ENCODE measurements at places on chromosomes 12 and 14.

GRCh38 chr14:59439256-59439965 lies 25.8 kb downstream of the GPR135 start:
- DNase-seq, result no peak

GRCh38 chr14:77158882-77159255 lies 17.3 kb upstream of the ZDHHC22 start:
- DNase-seq, result no peak

DNA sequence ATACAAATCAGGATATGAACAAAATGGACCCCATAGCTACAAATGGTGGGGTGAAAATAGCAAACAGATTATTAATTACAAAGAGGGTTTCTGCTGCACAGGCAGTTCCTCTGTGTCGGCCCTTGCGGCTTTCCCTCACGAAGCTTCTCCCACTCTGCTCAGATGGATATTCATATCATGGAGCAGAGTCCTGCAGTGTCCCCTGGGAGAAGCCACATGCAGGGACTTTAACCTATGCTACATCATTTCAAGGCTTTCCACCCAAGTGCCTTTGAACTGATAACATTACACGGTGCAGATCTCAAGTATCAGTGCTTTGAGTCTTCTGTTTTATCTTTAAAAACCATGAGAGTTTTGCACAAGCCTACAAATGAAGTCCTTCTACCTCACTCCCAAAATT lies 229.1 kb downstream of the PPM1H start:
- no peak for DNase-seq

DNA sequence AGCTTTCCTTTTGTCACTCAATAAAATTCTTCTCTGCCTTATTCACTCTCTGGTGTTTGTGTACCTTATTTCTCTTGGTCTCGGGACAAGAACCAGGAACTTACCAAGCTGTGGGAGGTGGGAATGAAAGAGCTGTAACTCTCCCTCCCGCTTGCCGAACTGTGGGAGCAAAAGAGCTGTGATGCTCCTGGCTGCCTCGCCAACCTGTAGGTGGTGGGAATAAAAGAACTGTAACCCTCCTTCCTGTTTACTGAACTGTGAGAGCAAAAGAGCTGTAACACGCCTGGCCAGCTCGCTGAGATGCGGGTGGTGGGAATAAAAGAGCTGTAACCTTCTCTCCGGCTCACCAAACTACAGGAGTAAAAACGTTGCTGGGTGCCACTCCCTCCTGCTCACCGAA lies 314.1 kb upstream of the LRIG3 start:
- no peak for DNase-seq

DNA sequence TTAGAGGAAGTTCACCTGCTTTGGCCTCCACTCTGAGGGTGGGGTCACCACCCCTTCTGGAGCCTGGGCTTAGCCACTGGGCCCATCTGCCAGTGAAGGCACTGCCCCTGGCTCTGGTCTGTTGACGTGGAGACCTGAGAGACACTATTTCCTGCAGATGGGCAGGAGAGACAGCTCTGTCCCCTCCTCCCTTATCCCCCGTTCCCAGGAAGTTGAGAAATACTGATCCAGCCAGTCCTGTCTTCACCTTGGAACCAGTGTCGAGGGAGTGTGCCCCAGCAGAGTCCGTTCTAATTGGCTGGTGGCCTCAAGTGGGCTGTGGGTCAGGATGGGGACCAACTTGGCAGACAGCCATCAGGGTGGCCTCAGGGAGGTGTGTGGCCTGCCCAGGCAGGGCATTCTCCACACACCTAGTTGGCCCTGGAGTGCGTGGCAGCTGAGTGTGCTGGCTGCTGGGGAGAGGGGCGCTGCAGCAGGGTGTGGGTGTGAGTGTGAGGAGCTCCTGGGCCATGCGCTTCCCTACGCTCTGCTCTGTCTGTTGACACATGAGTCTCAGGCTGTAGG lies 25.4 kb downstream of the CLSTN3 start:
- DNase-seq, result no peak

DNA sequence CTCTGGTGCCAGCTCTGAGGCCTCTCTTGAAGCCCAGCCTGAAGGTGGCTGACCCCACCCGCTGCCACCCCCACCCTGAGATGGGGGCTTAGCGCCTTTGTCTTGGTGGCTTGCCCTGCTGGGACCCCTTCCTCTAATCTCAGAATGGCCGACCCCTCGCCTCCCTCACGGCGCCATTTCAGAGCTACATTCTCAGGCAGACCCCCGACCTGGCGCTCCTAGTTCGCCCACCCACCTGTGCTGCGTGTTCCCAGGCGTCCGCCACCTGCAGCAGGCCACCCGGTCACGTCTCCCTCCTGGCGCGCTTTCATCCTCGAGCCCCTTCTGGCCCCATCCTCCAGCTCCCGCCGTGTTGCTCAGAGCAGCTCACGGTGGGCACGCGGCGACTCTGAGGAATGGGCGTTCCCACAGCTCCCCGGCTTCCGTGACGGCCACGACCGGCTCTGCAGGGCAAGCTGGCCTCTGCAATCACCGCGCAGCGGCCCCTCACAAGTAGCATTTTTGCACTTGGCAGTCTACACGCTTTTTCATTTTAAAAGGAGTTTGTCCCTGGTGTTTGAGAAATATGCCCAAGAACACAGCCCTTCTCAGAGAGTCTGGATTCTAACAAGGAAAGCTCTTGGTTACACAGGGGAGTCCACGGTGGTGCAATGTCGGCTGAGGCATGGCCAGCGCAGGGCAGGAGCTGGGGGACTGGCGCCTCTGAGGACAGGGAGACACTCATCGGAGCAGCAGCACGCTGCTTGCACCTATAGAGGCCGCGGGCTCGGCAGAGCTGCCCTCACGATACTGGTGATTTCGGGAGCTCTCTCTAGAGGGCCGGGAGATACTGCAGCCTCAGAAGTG lies 105.7 kb upstream of the C14orf180 start:
- DNase-seq, result no peak

DNA sequence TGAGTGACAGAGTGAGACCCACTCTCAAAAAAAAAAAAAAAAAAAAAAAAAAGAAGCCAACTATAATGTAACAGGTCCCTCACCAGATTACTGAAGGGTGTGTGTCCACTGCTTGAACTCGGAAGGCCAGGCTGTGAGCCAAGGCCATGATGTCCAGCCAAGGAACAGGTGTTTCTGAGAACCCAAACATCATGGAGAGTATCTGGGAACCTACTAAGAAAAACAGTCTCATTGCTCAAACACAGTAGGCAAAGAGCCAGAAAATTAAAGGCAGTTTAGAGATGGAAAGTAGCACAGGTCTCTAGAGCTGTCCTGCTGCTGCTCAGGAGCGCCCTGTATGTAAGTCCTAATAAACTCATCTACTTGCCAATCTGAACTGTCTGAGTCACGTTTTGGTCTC lies 12.5 kb upstream of the MAP4K5 start:
- no peak for DNase-seq

DNA sequence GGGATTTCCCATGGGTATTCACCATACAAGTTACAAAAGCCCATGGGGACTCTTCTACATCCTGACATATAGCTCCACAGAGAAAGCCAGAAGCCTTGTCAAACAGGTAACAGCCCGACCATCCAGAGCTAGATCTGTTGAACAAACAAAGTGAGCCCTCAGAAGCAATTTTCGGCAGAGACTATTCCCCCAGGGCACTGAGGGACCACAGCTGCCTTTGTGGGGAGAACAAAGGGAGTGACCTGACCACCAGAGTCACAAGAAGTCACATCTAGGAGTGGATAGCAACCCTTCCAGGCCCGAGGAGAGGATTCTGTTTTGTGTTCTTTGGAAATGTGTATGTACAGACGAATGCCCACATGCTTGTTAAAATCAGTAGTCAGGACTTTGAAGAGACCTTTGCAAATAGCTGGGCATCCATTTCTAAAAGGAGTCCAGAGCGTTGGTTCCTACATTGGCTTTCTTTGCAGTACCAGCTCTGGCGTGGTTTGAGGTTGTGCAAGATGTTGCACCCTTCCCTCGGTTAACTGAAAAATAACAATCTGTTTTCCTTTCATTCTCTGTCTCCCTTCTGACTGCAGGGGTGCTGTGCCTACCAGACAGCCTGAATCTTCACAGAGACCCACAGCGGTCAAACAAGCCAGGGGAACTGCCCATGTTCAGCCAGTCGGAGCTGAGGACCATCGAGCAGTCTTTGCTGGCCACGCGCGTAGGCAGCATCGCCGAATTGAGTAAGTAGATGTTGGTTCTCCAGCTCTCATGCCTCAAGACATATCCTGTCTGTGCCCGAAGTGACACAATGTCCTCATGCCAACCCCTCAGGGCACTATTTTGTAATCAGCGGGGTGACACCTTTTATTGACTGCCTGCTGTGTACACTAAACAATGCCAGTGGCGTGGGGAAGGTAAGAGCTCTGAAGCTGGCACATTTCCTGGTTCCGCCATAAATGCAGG lies 165.4 kb upstream of the PWP1 start:
- DNase-seq, result no peak

DNA sequence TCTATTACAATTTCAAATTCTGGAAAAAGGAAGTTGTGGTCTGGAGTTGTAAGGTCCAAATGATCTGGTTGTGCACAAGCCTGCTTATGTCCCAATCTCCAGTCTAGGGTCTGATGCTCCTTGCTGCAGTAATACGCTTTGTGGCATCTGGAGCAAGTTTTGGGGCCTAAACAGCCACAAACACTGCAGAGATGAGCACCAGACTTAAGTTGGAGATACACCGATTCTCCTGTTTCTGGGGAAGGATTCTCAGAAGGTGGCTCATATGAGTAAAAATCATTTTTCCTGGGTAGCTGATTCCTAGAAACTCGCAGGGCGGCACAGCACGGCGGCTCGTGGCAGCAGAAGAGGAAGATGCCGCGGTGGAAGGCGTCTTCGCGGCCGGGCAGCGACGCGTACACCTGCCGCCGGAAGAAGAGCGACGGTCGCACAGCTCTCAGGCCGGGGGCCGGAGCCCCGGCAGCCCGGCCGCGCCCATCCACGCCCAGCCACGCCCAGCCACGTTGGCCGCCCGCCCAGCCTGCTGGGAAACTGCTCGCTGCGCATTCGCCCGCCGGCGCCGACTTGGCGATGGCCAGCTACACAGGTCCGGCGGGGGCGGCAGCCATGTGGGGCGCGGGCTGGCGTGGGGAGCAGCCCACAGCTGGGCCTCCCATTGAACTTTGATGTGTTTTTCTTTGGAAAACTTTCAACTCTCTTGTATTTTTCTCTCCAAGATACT lies 129.0 kb downstream of the ASCL4 start:
- DNase-seq, result no peak

DNA sequence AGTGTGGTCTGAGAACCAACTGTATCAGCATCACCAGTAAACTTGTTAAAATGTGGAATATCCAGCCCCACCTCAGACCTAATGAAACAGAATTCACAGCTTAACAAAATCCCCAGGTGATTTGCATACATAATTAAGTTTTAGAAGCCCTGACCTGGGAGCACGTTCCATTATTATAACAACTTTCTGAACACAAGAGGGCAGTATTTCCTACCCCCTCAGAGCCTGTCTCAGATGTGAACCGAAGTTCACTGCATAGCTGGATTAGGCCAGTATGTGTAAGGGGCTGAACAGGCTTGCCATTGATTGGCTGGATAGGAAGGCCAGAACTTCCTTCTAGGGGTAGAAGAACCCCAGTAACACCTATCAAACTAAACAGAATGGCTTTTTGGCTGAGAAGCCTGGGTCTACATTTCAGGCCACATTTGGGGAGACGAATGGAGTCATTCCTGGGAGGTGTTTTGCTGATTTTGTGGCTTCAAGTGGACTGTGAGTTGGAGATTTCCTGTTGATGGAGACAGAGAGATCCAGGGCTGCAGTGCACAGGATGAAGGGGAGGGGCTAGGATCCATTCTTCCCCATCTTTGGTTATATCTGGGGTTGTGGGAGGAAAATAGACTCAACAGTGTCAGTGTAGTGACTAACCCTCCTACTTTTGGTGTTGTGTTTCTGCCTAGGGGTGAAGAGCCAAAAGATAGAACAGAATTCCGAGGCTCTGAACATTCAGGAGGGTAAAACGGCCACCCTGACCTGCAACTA lies 94.7 kb upstream of the OR4E1 start:
- peak; percentile 38 for DNase-seq

DNA sequence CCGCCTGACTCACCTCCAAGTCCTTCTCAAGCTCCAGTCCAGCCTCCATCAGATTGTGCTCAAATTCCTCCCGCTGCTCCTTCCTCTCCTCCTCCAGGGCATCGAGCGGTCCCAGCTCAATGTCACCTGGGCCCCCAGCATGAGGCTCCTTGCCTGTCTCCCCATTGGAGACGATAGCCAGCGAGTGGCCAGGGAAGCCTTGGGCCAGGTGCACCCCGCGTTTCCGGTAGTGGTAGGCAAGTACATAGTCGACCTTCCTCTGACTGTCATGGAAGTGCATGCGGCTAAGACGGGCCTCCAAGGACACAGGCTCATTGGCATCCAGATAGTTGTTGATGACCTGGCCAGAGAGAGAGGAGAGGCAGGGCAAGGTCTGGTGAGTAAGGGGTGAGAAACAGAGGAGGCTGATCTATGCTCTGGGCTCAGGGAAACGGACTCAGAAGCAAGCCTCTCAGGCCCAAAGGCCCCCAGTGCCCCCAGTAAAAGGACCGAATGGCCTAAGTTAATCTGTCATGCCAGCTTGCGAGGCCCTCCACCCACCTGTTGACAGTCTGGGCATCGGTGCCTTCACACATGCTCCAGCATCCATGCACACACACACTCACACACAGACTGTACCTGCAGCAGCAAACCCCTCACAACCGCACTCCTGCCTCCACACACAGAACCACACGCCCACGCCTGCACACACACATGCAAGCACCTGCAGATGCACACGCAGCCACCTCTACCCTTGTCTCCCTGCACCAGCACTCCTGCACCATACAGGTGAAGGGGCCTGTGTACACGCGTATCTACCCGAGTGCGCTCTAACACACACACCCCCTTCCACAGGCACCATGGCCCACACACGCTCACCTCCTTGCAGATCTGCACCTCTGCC lies 23.8 kb downstream of the ANO2 start:
- no peak for DNase-seq

- no peak for DNase-seq
Observed at GRCh38 chr12:4874671-4875070, 35.0 kb upstream of the KCNA1 start.

DNA sequence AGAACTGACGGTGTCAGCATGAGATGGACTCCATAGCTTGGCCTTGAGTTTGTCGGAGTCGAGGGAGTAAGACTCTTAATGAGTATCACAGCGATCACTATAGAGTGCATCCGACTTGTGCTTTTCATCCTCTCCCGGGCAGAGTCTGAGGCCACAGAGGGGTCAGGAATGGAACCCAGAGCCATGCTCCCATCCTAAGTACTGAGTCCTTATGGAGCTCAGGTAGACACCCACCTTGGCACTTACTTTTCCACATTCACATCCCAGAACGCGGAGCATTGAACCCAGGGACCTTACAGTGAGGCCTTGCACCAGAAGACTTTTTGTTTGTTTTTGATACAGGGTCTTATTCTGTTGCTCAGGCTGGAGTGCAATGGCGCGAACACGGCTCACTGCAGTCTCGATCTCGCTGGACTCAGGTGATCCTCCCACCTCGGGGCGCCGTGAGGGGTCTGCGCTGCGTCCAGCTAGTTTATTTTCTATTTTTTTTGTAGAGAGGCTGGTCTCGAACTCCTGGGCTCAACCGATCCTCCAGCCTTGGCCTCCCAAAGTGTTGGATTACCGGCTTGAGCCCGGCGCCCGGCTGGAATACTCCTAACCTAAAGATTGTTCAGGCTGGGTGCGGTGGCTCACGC lies 719 bp upstream of the SRSF9 start:
- DNase-seq, result peak; percentile 36

- DNase-seq, result peak; percentile 71
Observed at GRCh38 chr14:94041551-94042346, 15.6 kb downstream of the OTUB2 start.

GRCh38 chr12:69779928-69780327 lies 41.3 kb downstream of the RAB3IP start:
- DNase-seq, result peak; percentile 70

GRCh38 chr14:92603309-92604242 lies 90.0 kb downstream of the RIN3 start:
- DNase-seq, result no peak

GRCh38 chr14:101947577-101947903 lies 16.8 kb upstream of the DYNC1H1 start:
- no peak for DNase-seq
